Osteocyte (in vitro differentiated cells): ENCODE measurements at places on chromosomes 5 and 9.

- DNase-seq = no peak
Measured at GRCh38 chr5:68746220-68746619, 347.6 kb upstream of the SLC30A5 start.

DNA sequence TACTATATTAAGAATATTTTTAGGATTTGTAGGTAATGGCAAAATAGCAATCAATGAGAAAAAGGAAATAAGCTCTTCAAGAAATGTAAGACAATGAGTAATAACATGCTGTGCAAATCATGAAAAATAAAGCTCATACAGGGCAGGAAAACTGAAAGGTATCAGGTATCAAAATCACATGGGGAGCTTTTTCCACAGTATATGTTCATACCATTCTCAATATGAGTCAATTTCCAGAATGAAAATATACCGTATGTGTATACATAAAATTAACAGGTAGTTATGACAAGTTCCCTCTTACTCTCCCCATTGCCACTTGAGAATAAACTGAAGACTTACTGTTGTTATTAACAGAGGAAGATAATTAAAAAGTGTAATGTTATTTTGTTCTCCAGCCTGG lies 35.9 kb downstream of the EFCAB9 start:
- no peak for DNase-seq

- DNase-seq = no peak
Measured at GRCh38 chr5:59637884-59638580, 255.5 kb downstream of the PDE4D start.

GRCh38 chr5:157486221-157486681 lies 26.2 kb downstream of the NIPAL4 start:
- DNase-seq = no peak

DNA sequence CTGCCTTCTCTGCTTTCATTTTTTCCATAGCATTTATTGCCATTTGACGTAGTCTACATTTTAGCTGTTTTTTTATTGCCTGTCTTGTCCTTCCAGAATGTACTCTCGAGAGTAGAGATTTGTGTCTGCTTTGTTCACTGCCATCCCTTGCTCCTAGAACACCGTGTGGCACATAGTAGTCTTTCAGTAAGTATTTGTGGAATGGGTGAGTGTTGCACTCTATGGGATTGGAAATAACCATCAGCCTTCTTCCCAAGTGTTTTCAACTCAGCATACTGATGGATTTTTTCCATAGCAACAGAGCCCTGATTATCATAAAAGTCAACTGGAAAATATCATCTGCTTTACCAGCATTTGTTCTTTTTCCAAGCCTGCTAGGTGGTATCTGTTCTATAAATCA lies 462.6 kb downstream of the ENC1 start:
- no peak for DNase-seq

- no peak for DNase-seq
Measured at GRCh38 chr5:112238473-112238872, 180.6 kb downstream of the EPB41L4A start.

DNA sequence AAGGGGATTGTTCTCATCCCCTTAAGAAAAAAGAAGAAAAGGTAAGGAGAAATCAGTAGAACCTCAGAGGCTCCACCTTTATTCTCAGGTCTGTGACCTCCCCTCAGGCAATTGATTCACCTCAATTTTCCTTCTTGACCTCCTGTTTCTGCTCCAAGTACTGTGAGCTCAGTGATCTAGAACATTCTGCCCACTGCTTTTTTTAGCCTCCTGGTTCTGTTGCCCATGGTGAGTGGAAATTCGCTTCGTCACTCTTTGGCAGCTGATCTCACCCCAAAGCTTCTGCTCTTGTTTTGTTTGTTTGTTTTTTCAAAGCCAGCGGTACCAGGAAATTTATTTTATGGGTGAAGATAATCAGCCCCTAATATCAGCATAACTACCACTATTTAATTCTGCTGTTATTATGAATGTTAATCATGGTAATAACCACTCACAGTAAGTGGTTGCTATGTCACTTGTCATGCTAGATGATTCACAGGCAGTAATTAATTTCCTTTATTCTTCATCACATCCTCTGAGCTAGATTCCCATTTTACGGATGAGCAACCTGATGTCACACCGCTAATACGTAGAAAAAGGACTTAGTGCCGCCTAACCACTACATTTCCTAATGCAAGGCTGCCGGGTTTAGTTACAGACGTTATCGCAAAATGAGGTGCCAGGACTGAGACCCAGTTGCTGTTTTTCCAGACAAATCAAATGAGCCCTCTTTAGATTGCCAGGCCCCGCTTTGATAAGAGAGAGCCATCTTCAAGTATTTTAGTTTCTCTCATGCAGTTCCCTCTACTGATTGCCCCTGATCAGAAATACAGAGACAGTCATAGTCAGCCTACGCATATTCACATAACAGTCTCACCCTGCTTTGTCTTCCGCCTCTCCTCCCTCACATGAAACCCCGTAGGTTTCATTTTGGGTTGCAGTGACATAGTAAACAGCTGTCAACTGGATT lies 78.2 kb downstream of the CYFIP2 start:
- DNase-seq = no peak

DNA sequence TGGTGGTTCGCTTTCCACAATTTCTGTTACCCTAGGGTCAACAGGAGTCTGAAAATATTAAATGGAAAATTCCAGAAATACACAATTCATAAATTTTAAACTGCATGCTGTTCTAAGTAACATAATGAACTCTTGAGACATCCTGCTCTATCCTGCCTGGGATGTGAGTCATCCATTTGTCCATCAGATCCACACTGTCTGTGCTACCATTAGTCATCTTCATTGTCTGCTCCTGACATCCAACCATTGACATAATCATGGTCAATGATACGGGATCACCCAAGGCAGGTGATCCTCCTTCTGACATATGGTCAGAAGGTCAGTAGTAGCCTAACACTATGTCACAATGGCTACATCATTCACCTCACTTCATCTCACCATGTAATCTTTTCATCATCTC lies 276.7 kb upstream of the KIF2A start:
- no peak for DNase-seq

GRCh38 chr5:35205186-35205585 lies 25.1 kb downstream of the PRLR start:
- no peak for DNase-seq

GRCh38 chr5:56552612-56553268 lies 262.6 kb upstream of the MAP3K1 start:
- DNase-seq = no peak

- DNase-seq = no peak
Measured at GRCh38 chr9:123174887-123175518, 93.4 kb downstream of the STRBP start.

DNA sequence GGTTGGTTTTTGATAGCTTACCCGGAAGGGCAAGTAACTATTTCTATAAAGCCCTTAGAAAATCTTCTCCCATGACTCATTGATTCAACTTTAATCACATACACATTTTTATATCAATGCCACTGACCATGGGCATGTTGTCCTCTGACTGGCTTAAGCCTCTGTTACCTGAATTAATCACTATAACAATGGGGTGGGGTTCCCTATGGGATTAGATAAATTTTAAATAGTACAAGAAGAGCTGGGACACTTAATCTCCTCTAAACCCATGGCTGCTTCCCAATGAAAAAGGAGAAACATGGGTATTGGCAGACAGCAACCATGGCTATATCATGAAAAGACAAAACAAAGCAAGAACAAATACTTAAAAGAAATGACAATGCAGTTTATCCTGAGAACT lies 636.2 kb downstream of the BRINP1 start:
- DNase-seq = no peak

GRCh38 chr9:134538856-134539566 lies 102.6 kb upstream of the COL5A1 start:
- no peak for DNase-seq

- DNase-seq = no peak
Measured at GRCh38 chr5:424301-425110, 18.5 kb upstream of the EXOC3 start.

DNA sequence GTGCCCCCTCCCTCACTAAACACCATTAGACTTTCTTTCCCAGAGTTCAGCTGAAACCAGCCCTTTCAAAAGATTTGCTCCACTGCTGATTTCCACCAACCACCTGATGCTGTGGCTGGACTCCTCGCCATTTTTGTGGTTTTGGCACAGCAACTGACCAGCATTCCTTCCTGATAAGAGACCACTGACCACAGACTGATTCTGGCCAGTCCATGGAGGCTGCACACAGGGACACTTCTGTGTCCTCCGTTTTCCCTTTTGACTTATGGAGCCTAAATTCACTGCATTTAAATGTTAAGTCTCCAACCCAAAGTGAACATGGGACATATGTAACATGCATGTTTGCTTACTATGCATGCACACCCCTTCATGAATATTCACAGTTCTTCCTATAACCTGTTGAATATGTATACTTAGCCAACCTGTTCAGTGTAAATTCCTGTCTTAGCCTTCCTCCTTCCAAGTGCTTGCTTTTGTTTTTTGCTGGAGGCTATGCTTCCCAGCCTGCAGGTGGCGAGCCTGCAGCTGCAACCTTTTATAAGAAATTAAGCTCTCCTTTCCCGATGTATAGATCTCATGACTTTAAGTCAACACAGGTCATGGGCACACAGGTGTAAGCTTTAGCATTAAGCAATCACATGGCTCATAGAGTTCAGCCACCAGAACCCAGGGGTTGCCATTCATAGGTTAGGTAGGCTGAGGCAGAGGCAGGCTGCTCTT lies 78.7 kb downstream of the ACTL7B start:
- DNase-seq = no peak

- DNase-seq = no peak
Measured at GRCh38 chr9:134066913-134067851, 644 bp downstream of the BRD3 start.

DNA sequence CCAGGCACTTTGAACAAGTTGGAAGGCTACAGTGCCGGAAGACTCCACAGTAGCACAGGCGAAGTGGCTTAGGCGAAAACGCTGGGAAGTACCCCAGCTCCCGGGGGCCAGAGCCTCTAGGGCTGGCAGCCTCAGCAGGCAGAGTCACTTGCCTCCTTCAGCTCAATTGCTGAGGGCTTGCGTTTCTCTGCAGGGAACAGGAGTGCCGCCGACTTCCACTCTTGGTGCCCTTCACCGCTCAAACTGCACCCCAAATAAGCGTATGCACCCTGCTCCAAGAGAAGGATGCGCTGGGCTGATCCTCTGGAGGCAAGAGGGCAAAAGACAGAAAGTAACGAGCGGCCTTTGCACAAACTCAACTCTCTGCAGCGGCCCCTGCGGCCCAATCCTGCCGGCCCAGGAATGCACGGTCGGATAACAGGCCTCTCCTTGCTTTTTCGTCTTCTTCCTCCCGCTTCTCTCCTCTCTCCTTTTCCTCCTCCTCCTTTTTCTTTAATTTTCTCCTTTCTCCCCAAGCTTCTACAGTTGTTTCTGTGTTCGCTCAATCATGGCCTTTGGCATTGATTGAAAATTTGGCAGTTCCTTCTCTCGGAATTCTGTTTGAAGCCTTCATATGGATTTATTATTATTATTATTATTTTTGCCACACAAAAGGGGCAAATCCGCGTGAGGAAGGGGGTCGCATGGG lies 1.1 kb upstream of the S1PR3 start:
- DNase-seq = no peak

GRCh38 chr5:125554355-125554754 lies 807.9 kb upstream of the ZNF608 start:
- DNase-seq = no peak

DNA sequence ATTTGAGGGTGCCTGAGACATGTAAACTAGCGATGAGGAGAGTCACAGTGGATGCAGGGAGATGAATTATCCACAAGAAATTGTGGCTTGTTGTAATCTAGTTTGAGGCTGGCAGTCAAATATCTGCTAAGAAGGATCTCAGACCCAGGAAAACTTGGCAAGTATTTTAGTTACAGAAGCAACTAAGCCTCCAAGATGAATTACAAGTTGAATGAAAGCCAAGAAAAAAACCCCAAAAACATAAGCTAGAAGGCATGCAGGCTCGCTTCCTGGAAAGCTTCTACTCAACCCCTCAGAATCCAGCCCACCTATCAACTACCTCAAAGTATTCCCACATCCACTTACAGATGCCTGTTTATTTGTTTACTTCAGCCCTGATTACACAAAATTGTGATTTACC lies 696.9 kb downstream of the MAT2B start:
- no peak for DNase-seq

- no peak for DNase-seq
Measured at GRCh38 chr9:78559449-78559885, 262.5 kb downstream of the PSAT1 start.

DNA sequence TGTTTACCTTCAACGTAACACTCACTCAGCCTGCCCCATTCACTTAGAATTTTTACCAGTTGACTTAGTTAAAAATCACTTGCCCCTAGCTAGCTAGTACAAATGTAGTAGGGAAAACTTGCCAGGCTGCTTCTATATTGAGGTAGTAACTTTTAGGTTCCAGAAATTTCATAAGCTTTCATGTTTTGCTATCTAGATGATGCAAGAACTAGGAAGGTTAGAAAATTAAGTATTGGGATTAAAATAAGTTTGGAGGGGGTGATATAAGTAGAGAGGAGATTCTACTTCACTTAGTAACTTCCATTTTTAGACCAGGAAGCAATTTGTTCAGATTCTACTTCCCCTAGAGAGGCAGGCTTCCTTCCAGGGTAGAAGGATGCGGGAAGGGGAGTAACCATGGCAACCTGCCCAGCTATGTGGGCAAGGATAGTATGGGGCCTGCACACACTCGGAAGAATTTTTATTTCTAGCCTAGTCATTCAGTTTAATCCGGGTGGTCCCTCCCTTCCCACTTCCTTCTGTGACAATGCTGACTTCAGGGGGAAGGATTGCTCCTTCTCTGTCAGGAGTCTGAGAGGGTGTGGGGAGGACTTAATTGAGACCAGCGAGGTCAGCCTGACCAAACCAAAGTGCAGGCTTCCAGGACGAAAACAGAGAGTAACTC lies 4.2 kb downstream of the DAB2 start:
- DNase-seq = no peak

- no peak for DNase-seq
Measured at GRCh38 chr5:149207831-149208230, 63.8 kb upstream of the AFAP1L1 start.

DNA sequence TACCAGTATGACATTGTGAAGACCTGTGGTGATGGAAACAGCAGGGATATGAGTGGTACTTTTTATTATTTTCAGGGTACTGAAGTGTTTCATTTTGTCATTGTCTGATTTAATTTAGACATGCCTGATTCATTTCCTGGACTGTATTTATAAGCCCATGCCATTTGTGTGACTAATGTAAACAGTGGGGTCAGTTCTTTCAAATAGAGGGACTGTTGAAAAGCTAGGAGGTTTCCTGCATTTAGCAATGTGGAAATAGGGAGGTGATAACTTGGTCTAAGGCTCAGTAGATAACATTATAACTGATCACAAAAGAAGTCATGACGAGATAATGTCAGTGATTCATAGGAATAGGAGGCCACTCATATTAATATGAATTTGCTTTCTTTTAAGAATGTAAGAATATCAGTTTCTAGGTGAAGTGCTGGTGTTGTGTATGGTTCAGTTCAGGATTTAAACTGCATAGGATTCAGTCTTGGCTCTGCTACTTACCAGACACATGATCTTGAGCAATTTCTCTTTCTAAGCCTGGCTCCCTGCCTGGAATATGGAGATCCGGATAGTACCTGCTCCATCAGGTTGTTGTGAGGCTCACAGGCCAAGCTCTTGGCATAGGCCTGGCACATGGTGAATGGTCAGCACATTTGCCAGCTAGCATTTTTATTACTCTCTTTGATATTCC lies 7.5 kb downstream of the RASGRF2 start:
- DNase-seq = no peak

GRCh38 chr5:175464074-175464941 lies 14.1 kb upstream of the SFXN1 start:
- DNase-seq = no peak

- no peak for DNase-seq
Measured at GRCh38 chr9:137748741-137749140, 128.8 kb upstream of the CACNA1B start.
